Fibroblast of skin of right quadriceps (primary cell): ENCODE measurements at places on chromosomes 16 and 17.
A peak's percentile ranks its signal among the peaks of the same experiment; 100 is the strongest.

DNA sequence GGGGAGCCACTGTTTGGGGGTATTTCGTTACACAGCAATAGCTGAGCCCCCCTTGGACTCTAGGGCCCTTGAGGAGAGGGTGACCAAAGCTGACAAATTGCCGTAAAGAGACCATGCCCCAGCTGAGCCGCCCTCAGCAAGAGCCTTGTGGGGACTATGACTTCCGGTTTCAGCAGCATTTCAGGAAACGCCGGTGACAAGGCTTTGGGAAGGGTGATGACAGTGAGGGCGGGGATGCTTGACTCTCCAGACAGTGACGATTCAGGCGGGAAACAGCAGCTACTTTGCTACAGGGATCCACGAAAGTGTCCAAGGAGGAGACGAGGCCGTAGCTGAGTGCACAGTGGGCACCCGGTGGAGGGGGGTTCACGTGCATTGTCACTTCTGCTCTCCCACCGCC lies 360.8 kb downstream of the C16orf95 start:
- no peak for DNase-seq

DNA sequence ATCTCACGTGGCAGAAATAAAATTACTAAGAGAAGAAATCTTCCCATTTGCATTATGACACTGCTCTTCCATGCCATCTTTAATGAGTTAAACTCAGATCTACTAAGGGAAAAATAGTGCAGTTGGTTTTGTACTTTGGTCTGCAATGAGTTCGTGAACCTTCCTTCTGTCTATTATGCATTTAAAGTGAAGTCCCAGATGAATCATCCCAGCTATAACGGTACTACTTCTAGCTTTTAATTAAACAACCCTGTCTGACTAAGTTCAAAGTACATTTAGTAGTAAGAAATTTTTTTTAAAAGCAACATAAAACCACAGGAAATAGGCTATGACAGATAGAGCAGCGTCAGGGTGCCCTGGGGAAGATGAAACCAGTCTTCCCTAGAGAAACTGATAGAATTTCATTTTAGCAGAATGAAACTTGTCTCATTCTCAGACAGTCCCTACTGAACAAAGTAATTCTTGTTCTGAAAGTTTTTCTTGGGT lies 1.8 kb downstream of the TMIGD1 start:
- DNase-seq = peak; percentile 61

DNA sequence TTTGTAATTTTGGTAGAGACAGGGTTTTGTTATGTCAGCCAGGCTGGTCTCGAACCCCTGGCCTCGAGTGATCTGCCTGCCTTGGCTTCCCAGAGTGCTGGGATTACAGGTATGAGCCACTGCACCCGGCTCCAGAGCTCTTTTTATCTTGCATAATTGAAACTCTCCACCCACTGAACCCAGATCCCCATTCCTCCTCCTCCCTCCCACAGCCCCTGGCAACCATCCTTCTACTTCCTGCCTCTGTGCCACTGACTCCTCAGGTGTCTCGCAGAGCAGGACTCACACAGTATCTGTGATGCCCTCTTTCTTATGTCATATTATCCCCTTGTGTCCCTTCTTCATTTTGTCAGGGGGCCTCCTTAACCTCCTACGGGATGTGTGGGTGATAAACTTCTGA lies 340.7 kb downstream of the SLC39A11 start:
- no peak for DNase-seq

DNA sequence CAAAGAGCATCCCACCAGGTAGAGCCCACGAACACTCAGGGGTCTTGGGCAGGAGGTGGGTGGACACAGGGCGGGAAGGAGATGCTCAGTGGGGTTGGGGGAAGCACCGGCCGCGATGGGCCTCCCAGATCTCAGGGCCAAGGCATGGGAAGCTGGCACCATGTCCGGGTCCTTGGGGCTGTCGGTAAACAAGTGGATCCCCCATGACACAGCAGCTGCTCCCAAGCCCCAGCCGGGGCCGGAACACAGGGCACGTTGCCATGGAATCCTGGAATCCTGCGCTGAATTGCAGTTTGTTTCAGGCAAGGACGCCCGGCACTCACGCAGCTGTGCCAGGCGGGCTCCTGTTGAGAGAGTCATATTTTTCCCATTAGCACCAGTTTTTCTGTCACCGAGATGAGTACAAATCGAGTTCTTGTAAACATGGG lies 23.0 kb upstream of the CHMP6 start:
- peak; percentile 35 for DNase-seq

DNA sequence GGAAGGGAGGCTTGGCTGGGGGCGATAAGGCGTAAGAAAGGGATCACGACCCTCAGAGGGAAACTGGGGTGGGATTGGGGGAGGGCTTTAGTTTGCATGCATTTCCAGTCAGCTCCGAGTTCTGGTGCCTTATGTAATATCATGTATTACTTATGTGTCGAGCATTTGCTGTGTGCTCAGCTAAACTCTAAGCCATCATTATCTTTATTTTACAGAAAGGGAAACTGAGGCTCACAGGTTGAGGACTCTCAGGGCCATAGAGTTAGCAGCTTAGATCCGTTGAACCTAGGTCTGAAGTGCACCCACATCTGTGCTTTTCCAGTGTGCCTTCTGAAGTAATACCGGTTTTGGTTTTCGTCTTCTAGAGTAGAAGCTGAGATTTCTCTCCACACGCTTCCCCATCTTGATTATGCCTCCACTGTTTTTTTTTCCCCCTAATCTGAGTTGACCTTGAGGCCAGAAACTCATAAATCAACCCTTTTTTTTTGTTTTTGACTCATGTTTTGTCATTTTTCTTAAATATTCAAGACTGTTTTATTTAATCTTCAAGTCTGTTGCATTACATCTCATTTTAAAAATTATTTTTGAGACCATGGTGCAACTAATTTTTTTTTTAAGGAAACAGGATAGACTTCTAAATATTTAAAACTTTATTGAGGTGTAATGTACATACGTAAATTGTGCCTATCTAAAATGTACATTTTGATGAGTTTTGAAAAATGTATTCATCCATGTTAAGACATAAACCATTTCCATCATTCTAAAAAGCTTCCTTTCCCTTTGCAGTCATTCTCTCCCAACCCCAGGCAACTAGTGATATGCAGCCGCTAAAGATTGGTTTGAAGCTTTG lies 741 bp downstream of the CYB5B start:
- no peak for DNase-seq

- DNase-seq = no peak
Measured at GRCh38 chr17:78958641-78959127, 21.0 kb downstream of the LGALS3BP start.

GRCh38 chr17:12136243-12136642 lies 115.6 kb downstream of the MAP2K4 start:
- no peak for DNase-seq
